ENCODE measurements at places on chromosomes 7 and 10.

DNA sequence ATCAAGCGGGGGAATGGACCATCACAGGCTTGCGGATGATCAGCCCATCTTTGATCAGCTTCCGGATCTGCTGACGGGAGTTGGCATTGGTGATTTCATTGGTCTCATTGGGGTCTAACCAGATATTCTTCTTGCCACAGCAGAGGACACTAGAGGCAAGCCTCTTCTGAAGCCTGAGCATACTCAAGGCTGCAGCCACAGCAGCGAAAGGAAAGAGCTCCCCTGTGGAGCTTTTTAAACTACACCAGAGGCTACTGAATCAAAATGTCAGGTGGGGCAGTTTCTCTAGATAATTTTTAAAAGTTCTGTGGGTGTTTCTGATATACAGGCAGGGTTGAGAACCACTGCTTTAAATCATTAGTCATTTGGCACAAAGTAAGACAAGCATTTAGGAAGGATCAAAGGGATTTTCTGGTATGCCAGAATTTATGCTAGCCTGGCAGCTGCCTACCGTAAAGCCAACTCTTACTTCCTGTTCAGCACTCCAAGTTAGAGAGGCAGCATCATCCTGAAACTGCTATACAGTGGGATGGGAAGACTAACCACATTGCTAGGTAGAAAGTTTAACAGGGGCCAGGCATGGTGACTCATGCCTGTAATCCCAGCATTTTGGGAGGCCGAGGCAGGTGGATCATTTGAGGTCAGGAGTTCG, 7.0 kb downstream of the NAPEPLD start:
- no peak for DNase-seq

- DNase-seq = no peak
Observed at GRCh38 chr7:957418-958220, 3.1 kb upstream of the ADAP1 start.

GRCh38 chr7:96253441-96253840, 68.5 kb downstream of the SLC25A13 start:
- no peak for DNase-seq

GRCh38 chr7:112255388-112255720, 48.9 kb downstream of the ZNF277 start:
- DNase-seq = no peak

GRCh38 chr10:36324831-36325230, 682.7 kb upstream of the FZD8 start:
- no peak for DNase-seq

GRCh38 chr7:135769005-135769802, 20.6 kb upstream of the FAM180A start:
- no peak for DNase-seq

- DNase-seq = no peak
Observed at GRCh38 chr7:103011650-103012049, 62.9 kb downstream of the FBXL13 start.

- DNase-seq = no peak
Observed at GRCh38 chr7:131076032-131076431, 251.6 kb upstream of the MKLN1 start.

DNA sequence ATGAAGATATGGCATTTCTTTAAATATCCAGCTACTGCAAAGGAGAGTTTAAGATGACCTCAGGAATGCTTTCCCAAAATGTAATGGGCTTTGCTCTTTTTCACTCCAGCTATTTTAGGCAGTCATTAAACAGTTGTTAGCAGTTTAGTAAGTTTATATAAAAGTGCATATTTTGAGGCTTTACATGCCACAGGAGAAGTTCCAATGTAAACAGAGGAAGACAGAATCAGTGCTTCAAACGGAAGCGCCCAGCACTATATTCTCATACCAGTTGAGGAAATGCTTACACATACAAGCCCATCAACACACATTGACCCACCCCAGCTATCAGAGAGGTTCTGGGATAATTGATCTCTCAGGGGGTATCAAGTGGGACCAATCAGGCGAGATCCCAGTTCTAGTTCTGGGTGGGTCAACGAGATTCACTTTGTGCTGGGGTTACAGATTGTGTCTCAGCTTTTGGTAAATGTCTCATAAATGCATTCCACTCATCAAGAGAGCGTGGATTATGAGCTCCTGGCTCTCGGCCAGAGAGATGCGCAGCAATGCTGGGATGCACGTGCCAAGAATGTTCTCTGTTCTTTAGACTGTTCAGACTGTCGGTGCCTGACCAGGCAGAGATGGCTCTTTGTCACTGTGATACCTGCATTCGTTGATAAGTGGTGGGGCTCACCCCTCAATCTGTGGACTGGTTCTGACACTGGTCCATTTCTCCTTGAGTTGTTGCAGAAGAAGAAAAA, 55.0 kb downstream of the CACNB2 start:
- no peak for DNase-seq

GRCh38 chr7:118621810-118622360, 397.4 kb downstream of the ANKRD7 start:
- DNase-seq = no peak

- no peak for DNase-seq
Observed at GRCh38 chr10:30617070-30617469, 12.5 kb downstream of the LYZL2 start.

DNA sequence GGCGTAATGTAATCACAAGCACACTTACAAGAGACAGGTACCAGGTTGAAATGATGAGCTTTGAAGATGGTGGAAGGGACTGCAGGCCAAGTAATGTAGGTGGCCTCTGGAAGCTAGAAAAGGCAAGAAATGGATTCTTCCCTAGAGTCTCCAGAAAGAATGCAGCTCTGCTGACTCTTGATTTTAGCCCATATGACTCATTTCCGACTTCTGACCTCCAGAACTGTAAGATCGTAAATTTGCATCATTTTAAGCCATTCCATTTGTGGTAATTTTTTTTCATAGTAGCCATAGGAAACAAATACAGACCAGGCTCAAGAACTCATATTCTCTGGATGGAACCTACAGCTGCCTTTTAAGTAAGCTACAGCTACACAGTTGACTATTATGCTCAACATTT, 315.5 kb downstream of the MAGI2 start:
- no peak for DNase-seq

- DNase-seq = no peak
Observed at GRCh38 chr10:95395947-95396449, 105.2 kb upstream of the PDLIM1 start.

DNA sequence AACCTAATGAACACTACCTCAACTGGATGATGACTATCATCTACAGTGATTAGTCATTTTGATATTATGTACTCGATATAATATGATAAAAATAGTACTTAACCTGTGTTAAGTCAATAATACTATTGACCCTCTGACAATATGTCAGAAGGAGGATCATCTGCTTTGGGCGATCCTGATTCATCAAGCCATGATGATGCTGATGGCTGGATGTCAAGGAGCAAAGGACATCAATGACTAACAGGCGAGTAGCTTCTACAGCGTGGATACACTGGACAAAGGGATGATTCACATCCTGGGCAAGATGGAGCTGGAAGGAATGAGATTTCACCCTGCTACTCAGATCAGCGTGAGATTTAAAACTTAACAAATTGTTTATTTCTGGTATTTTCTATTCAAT, 94.4 kb upstream of the SKAP2 start:
- DNase-seq = no peak

DNA sequence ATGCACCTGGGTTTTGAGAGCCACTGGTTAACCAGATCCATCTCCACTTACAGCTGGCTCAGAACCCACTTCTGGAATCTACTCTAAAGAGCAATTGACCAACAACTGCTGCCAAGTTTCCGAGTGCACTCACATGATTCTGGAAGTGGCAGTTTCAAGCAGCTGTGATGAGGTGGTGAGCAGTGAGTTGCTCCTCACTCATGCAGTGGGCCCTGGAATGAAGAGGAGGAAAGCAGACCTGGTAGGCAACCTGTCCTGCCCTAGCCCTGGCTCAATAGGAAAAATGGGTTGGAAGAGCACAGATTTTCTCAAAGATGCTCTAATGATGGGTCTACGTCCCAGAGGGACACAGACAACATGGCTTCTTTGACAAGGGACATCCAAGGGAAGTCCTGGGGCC, 70.7 kb upstream of the NPY start:
- no peak for DNase-seq

DNA sequence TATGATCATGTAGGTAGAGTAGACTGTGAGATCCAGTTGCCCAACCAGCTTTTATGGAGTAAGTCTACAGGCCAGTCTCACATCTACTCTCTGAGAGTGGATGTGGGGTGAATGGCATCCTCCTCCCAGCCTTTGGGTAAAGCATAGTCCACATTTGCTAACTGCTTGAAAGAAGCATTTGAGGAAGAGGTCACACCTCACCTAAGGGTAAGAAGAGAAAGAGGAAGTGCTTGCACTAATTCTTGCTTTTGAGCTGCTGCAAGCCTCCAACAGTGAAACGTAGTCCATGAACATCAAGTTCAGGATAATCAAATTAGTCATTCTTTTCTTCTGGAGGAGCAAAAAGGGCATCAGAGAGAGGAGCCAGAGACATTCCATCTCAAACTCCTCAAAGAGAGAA, 93.9 kb upstream of the AGR3 start:
- DNase-seq = no peak

GRCh38 chr10:3720228-3721019, 64.6 kb downstream of the KLF6 start:
- no peak for DNase-seq

GRCh38 chr10:102782673-102783551, 39.2 kb downstream of the WBP1L start:
- DNase-seq = no peak

GRCh38 chr10:101752241-101752640, 23.7 kb downstream of the FGF8 start:
- DNase-seq = no peak

GRCh38 chr7:14973712-14974428, 71.3 kb upstream of the DGKB start:
- no peak for DNase-seq

GRCh38 chr7:100109521-100110163, 8.2 kb downstream of the AP4M1 start:
- DNase-seq = no peak

DNA sequence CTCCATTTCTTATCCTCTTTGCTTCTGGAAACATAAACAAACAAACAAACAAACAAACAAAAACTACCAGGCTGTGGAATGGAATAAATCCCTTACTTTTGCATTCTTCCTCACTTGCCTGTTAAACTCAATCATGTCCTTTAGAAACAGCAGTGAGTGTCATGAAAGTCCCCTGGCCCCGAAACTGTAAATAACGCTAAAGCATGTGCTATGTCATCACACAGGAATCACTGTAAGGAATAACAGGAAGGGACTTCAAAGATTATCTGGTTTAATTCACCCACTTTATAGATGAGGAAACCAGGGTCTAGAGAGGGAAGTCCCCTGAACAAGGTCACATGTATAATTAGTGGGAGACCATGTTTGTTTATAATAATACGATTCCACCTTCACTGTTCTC, 159.4 kb upstream of the MEOX2 start:
- no peak for DNase-seq

GRCh38 chr7:33792041-33792440, 113.3 kb upstream of the BMPER start:
- no peak for DNase-seq

DNA sequence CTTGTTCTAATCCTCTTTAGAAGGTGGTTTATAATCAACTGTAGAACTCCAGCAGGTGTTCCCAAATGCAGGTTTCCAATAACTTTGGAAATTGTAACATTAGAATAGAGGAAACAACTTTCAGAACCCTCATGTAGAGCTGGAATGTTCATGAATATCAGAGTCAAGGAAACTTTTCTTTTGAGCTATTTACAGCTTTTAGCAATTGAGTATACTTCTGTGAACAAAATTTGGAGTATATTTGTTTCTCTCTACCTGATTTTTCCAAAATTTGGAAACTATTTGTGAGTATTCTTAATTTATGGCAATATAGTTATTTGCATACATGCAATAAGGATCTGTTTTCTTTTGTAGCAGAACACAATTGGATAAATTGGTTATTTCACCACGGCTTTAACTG, 2.8 kb upstream of the CFAP43 start:
- no peak for DNase-seq

- no peak for DNase-seq
Observed at GRCh38 chr7:45252857-45253256, 95.3 kb downstream of the RAMP3 start.

DNA sequence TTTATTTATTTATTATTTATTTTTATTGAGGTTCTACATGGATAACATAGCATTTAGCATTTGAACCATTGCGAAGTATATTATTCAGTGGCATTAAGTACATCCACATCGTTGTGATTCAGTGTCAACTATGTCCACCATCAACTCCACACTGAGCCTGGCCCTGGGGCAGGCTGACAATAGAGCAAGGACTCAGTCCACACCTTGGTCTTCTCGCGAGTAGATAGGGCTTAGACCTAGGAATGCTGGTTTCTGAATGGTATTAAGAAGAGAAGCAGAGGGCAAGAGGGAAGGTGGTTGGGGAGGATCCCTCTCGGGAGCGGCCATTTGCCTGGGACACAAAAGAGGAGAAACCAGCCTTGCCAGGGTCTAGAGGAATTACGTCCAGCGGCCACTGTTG, 599.2 kb upstream of the MGMT start:
- no peak for DNase-seq

GRCh38 chr10:69439813-69440506, 11.3 kb upstream of the TSPAN15 start:
- DNase-seq = no peak

DNA sequence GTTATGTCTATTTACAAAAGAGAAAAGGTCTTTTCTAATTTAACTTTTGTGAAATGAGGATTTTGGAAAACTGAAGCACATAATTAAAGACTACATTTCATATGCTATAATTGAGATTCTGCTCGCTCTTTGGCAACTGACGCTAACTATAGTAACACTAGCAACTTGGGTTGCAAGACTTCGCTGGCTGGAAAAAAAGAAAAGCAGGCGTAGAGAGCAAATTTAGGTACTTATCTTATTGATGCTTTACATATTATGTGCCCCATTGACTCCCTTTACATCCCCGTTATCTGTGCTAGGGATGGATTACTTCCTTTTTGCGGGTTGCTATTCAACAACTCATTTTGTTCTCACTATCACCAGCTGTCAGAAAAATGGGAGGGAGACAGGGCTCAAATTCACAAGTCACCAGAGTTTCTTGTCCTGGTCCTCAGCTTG, 10.5 kb downstream of the SEMA3C start:
- no peak for DNase-seq

DNA sequence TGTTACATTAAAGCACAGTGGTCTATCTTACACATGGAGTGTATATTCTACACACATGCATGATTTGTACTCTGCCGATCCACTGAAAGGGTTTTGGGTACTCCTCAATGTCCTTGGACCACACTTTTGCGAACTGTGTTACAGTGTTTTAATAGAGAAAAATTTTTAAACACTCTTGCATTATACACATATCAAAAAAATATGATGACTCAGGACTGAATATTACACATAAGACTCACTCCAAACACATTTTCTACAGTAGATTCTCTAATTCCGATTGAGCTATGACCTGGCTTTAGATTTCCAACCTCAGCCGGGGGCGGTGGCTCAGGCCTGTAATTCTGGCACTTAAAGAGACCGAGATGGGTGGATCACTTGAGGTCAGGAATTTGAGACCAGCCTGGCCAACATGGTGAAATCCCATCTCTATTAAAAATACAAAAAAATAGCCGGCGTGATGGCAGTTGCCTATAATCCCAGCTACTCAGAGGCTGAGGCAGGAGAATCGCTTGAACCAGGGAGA, 222.4 kb downstream of the CACNA2D1 start:
- no peak for DNase-seq

All from activated effector memory CD4-positive, alpha-beta T cell treated with Interleukin-2 at 50 U/mL for 16 hours (primary cell).